ENCODE measurements at places on chromosomes 2 and 18.

DNA sequence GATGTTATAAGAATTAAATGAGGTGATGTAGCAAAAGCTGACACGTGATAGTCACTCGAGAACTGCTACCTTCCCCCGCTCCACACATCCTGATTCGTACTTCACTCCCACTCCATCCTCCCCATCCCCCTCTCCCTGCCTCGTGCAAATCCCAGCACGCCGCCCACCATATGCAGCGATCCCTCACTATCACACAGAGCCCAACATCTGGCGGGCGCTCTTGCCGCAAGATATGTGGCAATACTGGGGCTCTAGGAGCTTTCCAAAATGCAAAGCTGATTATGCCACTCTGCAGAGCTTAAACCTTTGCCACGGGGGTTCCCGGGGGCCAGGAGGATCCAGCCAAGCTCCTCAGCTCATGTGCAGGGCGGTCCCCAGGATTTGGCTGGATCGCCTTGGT is 37.4 kb downstream of the DNMT3A start:
- peak; percentile 76 for DNase-seq
- peaks cover 45% of the 10 kb centered on the region for H3K4me1 ChIP-seq
- H3K27ac ChIP-seq, result no peak overlapping the region
- H3K4me3 ChIP-seq, result no peak overlapping the region

- DNase-seq, result no peak
- H3K27ac ChIP-seq, result no peak overlapping the region
- H3K27me3 ChIP-seq, result no peaks in the 10 kb centered on the region
- no peaks in the 10 kb centered on the region for H3K36me3 ChIP-seq
- no peaks in the 10 kb centered on the region for H3K4me1 ChIP-seq
Observed at GRCh38 chr2:210798180-210798579, 241.8 kb downstream of the CPS1 start.

- no peak overlapping the region for H3K4me3 ChIP-seq
- H3K27ac ChIP-seq, result no peak overlapping the region
- no peaks in the 10 kb centered on the region for H3K27me3 ChIP-seq
- DNase-seq, result no peak
- H3K4me1 ChIP-seq, result no peaks in the 10 kb centered on the region
- H3K36me3 ChIP-seq, result no peaks in the 10 kb centered on the region
Observed at GRCh38 chr2:68086166-68086565, 23.4 kb upstream of the C1D start.

DNA sequence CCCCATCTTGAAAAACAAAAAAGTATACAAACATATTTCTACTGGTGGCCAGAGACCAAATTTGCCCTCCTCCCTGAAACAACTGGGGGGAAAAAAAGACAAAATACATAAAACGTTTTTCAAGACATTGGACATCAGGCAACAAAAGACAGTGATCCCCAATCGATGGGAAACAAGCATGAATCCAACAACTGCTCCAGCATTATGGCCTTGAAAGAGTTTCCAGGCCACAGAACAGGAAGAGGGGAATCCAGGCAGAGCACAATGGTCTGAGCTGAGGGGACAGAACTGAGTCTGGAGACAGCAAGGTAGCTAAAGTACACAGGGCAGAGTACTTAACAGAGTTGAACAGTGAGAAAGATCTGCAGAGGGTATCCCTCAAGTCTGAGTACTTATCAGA is 4.4 kb downstream of the CCDC88A start:
- no peak overlapping the region for H3K27ac ChIP-seq
- peaks cover 5% of the 10 kb centered on the region for H3K36me3 ChIP-seq
- peaks cover 11% of the 10 kb centered on the region for H3K4me1 ChIP-seq
- H3K27me3 ChIP-seq, result no peaks in the 10 kb centered on the region
- DNase-seq, result no peak

DNA sequence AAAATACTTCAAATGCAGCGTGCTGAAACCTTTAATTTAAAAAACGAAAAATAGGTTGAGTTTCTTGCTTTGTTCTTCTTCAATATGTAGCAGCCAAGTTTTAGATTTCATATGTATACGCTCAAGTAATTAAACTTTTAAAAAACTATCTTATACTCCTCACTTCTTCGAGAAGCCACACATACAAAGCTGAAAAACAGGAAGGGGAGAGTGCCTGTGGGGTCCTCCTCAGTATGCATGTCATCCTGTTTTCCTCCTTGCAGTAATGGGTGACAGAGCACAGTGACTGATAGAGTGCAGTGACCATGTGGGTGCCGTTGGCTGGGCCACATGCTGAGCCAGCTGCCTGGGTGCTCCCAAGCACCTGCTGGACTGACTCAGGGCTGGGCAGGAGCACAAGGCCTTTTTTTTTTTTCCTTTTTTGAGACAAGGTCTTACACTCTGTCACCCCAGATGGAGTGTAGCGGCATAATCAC is 33.3 kb downstream of the UXS1 start:
- H3K36me3 ChIP-seq, result no peaks in the 10 kb centered on the region
- DNase-seq, result no peak
- peak overlapping the region; percentile 15 for H3K4me3 ChIP-seq
- peaks cover 18% of the 10 kb centered on the region for H3K4me1 ChIP-seq
- peak overlapping the region; percentile 55 for H3K27ac ChIP-seq

DNA sequence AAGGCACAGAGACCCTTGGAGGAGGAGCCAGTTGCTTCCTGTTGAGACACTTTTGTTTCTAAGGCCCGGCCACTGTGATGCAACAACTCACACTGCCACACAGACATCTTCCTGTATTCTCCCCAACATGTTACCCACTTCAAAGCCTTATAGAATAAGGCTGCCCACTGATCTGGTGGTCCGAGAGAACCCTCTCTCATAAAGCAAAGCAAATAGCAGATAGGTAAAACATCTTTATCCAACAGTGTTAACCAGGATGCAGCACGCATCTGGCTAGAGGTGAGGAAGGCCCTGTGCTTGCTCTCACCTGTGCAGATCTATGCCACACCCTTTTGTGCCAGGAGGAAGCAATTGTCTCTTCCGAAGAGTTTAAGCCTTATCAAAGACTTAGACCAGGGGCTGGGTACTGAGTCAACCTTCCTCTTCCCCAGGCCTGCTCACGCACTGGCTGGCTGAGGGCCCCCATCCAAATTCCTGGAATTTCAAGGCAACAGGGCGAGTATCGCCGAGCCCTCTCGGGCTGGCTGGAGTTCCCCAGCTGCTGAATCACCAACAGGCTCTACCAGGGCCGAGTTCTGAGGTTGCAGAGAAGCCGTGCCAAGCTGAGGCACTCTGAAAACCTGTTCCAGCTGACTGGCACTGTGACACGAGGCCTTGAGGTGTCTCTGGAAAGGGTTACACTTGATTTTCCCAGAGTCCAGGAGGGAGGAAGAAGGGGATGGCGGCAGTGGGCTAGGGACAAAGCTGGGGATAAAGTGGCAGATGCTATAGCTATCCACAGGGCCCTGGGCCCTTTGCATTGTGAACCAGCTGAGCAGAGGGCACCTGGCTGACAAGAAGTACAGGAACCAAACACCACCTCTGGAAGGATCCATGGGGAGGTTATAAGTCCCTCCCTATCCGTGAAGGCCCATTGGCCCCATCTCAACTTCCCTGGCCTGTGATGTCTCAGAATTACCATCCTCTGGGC is 29.3 kb downstream of the TGFA start:
- H3K36me3 ChIP-seq, result no peaks in the 10 kb centered on the region
- peaks cover 25% of the 10 kb centered on the region for H3K4me1 ChIP-seq
- H3K4me3 ChIP-seq, result no peak overlapping the region
- H3K27me3 ChIP-seq, result no peaks in the 10 kb centered on the region
- peak overlapping the region; percentile 58 for H3K27ac ChIP-seq
- peak; percentile 87 for DNase-seq

- no peaks in the 10 kb centered on the region for H3K36me3 ChIP-seq
- DNase-seq, result no peak
- no peaks in the 10 kb centered on the region for H3K27me3 ChIP-seq
- H3K27ac ChIP-seq, result no peak overlapping the region
- H3K4me3 ChIP-seq, result no peak overlapping the region
- H3K4me1 ChIP-seq, result no peaks in the 10 kb centered on the region
Observed at GRCh38 chr2:36672199-36672598, 24.3 kb upstream of the VIT start.

- no peaks in the 10 kb centered on the region for H3K36me3 ChIP-seq
- no peak overlapping the region for H3K4me3 ChIP-seq
- no peak for DNase-seq
- no peaks in the 10 kb centered on the region for H3K27me3 ChIP-seq
- H3K27ac ChIP-seq, result no peak overlapping the region
- no peaks in the 10 kb centered on the region for H3K4me1 ChIP-seq
Observed at GRCh38 chr2:112819081-112819480, 17.5 kb downstream of the IL1B start.

DNA sequence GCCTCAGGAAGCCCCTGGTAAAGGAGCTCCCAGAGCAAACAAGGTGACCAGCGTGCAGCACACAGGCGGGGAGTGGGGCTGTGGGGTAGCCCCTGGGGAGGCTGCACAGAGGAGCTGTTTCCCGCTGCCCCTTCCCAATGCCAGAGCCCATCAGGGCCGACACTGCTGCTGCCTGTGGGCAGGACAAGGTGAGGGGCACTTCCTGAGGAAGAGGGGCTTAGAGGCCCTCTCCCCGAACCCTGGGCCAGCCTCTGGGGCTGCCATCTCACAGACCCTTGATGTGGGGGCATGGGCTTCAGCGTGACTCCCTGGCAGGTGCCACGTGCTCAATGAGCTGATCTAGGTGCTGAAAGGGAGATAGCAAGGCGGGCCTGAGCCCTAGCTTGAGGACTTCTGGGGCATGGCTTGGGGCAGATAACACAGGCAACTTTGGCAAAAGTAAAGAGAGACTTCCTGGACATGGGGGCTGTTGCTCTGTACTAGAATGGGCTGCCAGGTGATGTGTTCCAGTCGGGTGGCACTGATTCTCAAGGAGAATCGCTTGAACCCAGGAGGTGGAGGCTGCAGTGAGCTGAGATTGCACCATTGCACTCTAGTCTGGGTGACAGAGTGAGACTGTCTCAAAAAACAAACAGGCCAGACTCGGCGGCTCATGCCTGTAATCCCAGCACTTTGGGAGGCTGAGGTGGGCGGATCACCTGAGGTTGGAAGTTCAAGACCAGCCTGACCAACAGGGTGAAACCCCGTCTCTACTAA is 9.9 kb upstream of the KLF11 start:
- H3K4me3 ChIP-seq, result no peak overlapping the region
- DNase-seq, result no peak
- no peak overlapping the region for H3K27ac ChIP-seq
- no peaks in the 10 kb centered on the region for H3K36me3 ChIP-seq

GRCh38 chr2:182445391-182445965 is 18.6 kb upstream of the PDE1A start:
- no peaks in the 10 kb centered on the region for H3K36me3 ChIP-seq
- no peak for DNase-seq
- H3K4me1 ChIP-seq, result no peaks in the 10 kb centered on the region
- no peak overlapping the region for H3K27ac ChIP-seq

- peaks cover 57% of the 10 kb centered on the region for H3K4me1 ChIP-seq
- peak; percentile 77 for DNase-seq
- H3K4me3 ChIP-seq, result peak overlapping the region; percentile 68
- H3K27ac ChIP-seq, result no peak overlapping the region
- H3K27me3 ChIP-seq, result no peaks in the 10 kb centered on the region
Observed at GRCh38 chr2:73987109-73987947, 2.6 kb downstream of the TET3 start.

DNA sequence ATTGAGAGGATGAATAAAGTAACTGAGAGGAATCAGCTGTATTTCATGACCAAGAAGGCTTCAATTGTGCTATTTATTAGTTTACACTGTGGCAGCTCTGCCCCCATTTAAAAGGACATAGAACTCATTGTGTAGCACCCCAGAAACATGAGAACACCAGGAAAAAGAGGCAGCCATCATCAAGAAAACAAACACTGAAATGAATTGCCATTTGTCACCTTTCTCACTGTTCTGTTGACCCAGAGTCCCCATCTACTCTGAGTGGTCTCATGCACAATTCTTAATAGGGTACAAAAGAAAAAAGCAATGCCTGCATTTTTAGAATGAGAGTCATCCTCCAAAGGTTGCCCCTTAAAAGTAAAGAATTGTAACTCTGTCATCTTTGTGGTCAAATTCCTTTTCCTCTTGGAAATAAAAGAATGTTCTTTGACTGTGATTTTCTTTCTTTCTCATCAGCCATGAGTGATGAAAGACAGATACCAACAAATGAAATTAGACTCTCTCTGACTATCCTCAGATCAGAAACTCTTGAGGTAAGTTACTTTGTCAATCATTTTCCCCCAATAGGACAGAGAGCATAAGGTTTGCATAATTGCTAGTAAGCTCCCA is 1941.9 kb upstream of the PIK3C3 start:
- H3K36me3 ChIP-seq, result no peaks in the 10 kb centered on the region
- H3K27me3 ChIP-seq, result no peaks in the 10 kb centered on the region
- no peaks in the 10 kb centered on the region for H3K4me1 ChIP-seq
- DNase-seq, result no peak
- no peak overlapping the region for H3K27ac ChIP-seq

DNA sequence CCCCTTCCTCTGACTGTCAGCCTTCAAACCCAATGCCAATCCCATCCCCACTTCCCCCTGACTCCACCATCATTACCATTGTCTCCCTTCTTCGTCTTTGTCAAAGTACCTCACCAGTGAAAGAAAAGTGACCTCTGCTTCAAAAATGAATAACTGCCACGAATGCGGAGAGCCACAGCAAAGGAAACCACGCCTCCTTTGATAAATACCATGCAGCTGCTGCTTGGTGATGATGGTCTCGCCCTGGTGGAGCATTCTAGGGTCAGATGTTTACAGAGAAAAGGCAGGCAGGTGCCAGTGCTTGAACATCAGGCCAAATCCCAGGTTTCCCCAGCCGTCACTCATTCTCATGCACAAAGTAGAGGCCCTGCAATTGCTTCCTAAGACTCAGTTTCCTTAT is 162.2 kb downstream of the BCL11A start:
- H3K27ac ChIP-seq, result no peak overlapping the region
- no peaks in the 10 kb centered on the region for H3K27me3 ChIP-seq
- H3K36me3 ChIP-seq, result no peaks in the 10 kb centered on the region
- no peaks in the 10 kb centered on the region for H3K4me1 ChIP-seq

DNA sequence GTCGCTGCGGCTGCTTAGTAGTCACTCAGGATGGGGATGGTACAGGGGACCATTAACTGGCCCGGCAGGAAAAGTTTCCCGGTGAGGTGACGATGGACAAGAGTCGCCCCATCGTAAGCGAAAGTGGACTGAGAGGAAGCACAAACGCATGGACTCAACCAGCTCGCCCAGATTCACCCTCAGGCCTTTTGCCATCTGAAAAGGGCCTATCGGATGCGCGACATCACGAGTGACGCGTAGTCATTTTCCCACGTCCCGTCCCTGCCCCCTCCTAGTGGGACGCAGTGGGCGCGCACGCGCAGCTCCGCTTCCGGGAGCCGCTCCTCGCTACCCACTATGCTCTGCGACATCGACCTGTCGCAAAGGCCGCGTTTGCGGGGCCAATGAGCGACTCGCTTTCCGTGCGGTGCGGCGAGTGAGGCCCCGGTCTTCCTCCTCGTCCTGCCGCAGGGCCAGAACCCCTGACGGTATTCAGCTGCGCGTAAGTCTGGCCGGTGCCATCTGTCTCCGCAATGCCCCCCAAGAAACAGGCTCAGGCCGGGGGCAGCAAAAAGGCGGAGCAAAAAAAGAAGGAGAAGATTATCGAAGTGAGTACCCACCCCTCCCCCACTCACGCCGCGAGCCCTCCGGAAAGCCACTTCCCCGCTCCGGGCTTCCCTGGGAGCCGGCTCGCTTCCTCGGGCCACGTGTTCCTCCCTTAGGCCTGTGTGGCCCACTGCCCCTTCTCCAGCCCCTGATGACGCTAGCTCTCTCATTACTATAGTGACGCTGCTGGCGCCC is at the start of gene ZC3H15:
TSS of gene ZC3H15 (plus strand) at position 390 of the 780 bp plus-strand sequence. CDS start at position 513, 123 bp downstream.
- peak; percentile 99 for DNase-seq
- no peaks in the 10 kb centered on the region for H3K27me3 ChIP-seq
- H3K36me3 ChIP-seq, result no peaks in the 10 kb centered on the region
- peaks cover 34% of the 10 kb centered on the region for H3K4me1 ChIP-seq
- H3K27ac ChIP-seq, result peak within 1 kb of the TSS; percentile 89

- H3K4me3 ChIP-seq, result no peak overlapping the region
- DNase-seq, result peak; percentile 43
- H3K27ac ChIP-seq, result no peak overlapping the region
- no peaks in the 10 kb centered on the region for H3K36me3 ChIP-seq
Observed at GRCh38 chr2:230877759-230878598, 13.2 kb downstream of the ITM2C start.
